ENCODE measurements at places on chromosomes 7 and 10.

DNA sequence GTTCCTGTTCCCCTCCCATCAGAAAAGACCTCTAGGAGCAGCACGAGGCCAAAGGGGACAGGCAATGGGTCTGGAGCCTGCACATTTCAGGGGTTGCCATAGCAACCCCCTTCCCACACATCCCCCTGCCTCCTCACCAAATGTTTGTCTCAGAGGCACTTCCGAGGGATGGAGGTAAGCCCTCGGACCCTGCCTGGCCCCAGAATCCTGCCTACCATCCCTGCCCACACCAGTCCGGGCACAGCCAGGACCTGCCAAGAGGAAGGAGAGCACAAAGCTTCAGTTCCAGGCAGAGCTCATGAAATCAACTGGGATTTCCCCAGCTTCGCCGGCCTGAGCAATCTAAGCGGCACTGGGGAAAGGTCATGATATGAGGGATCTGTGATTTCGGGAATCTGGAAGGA lies 175.0 kb upstream of the PLXNA4 start:
- no peak for DNase-seq

DNA sequence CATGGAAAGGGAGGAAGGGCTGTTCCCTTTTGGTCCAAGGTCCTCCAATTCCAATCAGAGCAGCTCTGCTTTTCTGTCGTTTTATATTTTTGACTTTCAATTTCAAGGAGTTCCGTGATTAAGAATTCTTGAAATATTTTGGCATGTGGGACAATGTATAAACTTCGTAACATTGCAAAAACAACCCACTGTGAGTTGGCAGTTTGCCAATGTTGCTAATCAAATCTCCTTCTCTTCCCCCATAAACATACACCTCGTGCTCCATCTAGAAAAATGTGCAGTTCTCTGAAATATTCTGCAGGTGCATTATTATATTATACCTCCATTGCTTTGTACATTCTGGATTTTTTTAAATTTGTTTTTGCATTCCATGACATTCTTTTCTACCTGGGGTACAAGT lies 49.8 kb downstream of the POU6F2 start:
- DNase-seq = no peak

GRCh38 chr10:110919971-110920881 lies 822 bp downstream of the SHOC2 start:
- DNase-seq = peak; percentile 7

GRCh38 chr10:121592155-121592890 lies 5.9 kb downstream of the FGFR2 start:
- no peak for DNase-seq

GRCh38 chr10:114289096-114289436 lies 50.0 kb downstream of the VWA2 start:
- DNase-seq = no peak

Measured in activated naive CD4-positive, alpha-beta T cell treated with Interleukin-2 at 50 U/mL for 16 hours (primary cell).